ENCODE measurements at places on chromosomes 13 and 19.

DNA sequence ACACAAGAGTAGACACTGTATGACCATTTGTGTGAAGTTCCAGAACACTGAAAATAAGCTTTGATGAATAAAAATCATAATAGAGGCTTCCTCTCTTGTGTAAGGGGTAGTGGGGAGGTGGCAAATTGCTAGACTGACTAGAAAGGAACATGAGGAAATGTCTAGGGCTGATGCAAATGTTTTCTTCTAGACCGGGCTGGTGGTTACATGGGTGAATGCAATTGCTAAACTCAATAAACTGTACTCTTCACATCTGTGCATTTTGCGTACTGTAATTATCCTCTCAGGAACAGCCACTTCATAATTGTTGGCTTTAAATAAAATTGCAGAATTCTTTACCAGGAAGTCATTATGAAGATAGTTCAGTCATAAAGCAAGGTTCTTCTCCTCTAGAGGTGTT, 5.2 kb upstream of the KBTBD7 start:
- DNase-seq = no peak

GRCh38 chr13:25352230-25352629, 19.5 kb upstream of the ATP8A2 start:
- DNase-seq = no peak

GRCh38 chr13:29877456-29878078, 27.1 kb upstream of the UBL3 start:
- DNase-seq = no peak

- DNase-seq = no peak
Measured at GRCh38 chr13:50829226-50829625, 14.3 kb downstream of the DLEU7 start.

- DNase-seq = peak; percentile 68
Measured at GRCh38 chr19:39409208-39410016, 2.8 kb downstream of the ZFP36 start.

GRCh38 chr19:29623726-29624488, 17.8 kb downstream of the POP4 start:
- DNase-seq = no peak

GRCh38 chr13:46324976-46325375, 62.1 kb downstream of the RUBCNL start:
- no peak for DNase-seq

DNA sequence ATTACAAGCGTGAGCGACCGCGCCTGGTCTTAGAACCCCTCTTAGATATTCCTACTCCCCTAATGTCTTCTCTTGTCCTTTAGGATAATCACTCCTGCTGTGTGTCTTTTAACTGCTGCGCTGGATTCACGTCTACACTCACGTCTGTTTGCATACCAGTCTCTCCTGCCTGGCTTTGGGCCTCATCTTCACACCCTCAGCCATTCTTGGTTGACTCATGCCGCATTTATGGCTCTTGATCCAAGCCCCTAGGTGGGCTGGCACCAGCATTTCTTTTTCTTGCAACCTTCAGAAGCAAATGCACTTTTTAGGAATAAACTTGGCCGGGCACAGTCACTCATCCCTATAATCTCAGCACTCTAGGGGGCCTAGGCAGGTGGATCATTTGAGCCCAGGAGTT, 22.7 kb downstream of the MYO9B start:
- DNase-seq = no peak

GRCh38 chr13:75312884-75313520, 169.0 kb downstream of the TBC1D4 start:
- no peak for DNase-seq

- no peak for DNase-seq
Measured at GRCh38 chr19:49781394-49781793, 14.6 kb downstream of the AP2A1 start.

DNA sequence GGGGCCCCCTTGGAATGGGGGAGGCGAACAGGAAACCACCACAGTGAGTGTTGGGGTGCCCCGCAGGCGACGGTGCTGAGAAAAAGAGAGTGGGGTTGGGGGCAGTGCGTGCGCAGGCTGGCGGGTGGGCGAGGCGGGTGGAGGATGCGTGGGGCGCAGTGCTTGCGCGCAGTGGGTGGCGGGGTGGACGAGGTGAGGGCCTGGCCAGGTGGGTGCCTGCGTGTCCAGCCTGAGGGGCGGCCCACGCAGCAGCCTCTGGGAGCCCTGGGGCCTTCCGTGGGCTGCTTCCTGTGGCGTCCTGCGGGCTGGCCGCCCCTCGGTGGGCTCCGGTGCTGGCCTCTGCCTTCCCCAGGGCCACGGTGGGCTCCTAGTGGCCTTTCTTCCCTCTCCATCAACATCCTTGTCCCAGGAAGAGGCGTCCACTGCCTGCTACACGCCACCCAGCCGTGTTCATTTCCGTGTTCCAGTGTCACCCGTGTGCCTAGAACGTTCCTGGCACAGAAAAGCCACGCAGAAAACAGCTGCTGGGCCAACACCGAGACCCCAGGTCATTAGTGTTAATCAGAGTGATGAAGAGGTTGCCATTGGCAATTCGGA, 7.1 kb downstream of the ATP11A start:
- no peak for DNase-seq

GRCh38 chr13:34161931-34162543, 344.1 kb downstream of the RFC3 start:
- no peak for DNase-seq

DNA sequence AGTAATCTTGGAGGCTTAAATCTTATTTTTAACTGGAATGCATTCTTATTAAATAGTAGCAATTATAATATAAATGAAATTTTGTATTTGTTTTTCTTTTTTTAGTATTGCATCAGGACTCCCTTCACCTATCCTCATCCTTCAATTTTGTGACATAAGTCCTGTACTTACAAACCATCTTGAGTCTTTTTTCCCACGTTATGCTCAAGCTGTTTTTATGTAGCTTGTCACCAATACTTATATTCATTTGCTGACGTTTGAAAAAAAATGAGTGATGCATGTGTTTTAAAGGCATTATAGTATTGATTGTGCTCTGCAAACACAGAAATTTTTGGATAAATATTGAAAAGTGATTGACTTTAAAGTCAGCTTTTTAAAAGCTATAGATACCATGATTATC, 888 bp downstream of the GPR18 start:
- no peak for DNase-seq

- no peak for DNase-seq
Measured at GRCh38 chr19:38185562-38185961, 38.5 kb downstream of the DPF1 start.

GRCh38 chr13:40345149-40345514, 321.3 kb downstream of the FOXO1 start:
- no peak for DNase-seq

GRCh38 chr19:50924586-50924985, 13.4 kb upstream of the KLK4 start:
- no peak for DNase-seq

- no peak for DNase-seq
Measured at GRCh38 chr13:49395451-49395865, 48.4 kb downstream of the CAB39L start.

- no peak for DNase-seq
Measured at GRCh38 chr13:30346789-30347167, 39.4 kb upstream of the KATNAL1 start.

- no peak for DNase-seq
Measured at GRCh38 chr19:7989071-7989575, 16.3 kb downstream of the ELAVL1 start.

DNA sequence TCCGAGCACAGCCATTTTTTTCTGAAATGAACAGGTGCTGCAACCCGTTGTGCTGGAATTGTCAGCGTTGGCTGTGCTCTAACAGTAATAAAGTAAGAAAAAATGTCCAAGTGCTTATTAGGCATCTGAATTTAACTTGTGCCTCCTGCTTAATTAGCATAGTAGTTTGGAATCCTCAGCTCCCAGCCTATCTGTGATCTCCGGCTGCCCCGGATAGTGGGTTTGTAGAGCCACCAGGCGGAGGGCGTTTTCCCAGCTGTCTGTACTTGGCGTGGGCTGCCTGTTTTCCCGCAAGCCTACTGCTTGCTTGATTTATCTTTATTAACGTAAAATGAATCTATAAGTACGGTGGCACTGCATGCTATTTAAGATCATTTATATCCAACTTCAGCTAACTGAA, 137.9 kb downstream of the MTUS2 start:
- no peak for DNase-seq

DNA sequence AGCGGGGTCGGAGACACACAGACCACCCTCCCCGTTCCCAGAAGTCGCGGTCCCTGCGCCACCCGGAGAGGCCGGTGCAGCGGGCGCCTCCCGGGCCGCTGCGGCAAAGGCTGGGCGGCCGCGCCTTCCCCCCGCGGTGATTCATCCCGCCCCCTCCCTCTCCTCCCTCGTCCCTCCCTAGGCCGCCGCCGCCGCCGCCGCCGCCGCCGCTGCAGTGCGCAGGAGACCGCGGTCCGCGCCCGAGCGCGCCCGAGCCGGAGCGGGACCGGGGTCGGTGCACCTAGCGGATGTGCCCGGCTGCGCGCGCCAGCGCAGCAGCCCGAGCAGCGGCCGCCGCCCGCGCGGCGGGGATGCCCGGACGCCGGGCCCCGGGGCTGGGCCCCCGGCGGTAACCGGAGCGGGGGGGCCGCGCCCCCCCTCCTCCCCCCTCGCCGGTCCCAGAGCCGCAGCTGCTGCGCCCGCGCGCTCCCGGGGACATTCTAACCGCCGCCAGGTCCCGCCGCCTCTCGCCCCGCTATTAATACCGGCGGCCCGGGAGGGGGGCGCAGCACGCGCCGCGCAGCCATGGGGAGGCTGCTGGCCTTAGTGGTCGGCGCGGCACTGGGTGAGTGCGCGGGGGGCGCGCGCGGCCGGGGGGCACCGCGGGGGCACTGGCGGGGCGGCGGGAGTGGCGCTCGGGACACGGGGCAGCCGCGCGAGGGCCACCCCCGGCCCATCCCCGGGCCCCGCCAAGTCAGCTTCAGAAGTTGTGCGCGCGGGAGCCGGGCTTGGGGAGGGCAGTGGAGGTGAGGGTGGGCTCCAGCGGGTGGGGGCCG, at the start of gene SCN1B:
TSS of gene SCN1B (plus strand) at position 214 of the 815 bp plus-strand sequence. CDS start at position 565, 351 bp downstream.
- DNase-seq = peak; percentile 58

- no peak for DNase-seq
Measured at GRCh38 chr19:43847884-43848283, 20.8 kb downstream of the ZNF283 start.

DNA sequence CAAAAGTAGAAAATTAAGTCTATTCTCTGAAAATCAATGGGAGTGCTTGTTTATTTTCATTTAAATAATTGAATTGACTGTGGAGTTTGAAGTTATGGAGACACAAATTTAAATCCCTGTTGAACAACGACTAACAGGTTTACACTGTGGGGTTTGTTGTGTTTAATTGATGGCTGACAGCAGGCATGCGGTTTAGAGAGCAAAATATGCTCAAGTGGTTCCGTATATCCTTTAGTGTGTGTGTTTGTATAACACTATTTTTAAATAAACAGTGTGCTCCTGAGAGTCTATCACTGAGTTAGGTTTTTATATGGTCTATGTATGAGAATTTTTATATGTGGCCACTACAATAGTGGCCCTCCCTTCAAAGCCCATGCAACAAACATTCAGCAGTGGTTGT, 332.0 kb downstream of the GPC6 start:
- DNase-seq = no peak

GRCh38 chr19:10404888-10405820, 1.8 kb upstream of the CDC37 start:
- no peak for DNase-seq

- DNase-seq = no peak
Measured at GRCh38 chr13:51058461-51059167, 52.5 kb downstream of the C13orf42 start.

- DNase-seq = peak; percentile 32
Measured at GRCh38 chr19:48608798-48609263, 2.3 kb downstream of the SPACA4 start.

- no peak for DNase-seq
Measured at GRCh38 chr19:22617614-22618320, 16.4 kb upstream of the ZNF492 start.

- DNase-seq = no peak
Measured at GRCh38 chr19:14102756-14103155, 12.2 kb upstream of the SAMD1 start.

GRCh38 chr19:33279430-33280350, 22.6 kb downstream of the CEBPA start:
- no peak for DNase-seq

DNA sequence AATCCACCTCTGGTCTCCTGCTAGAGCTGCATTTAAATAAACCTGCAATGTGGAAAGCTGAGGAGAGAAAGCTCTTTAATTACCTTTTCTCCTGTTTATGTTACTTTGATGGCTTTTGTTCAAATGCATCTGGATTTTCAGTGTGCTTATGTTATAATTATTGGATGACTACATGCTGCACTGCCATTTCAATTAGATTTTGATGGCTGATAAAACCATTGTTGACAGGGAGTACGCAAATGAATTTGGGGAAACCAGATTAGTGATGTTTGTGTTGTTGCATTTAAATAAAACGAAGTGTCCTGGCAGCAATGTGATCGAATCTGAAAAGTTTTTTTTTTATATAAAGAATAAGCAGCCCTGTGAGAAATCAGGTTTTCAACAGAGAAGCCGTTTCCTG, 799.8 kb downstream of the DIAPH3 start:
- DNase-seq = no peak

DNA sequence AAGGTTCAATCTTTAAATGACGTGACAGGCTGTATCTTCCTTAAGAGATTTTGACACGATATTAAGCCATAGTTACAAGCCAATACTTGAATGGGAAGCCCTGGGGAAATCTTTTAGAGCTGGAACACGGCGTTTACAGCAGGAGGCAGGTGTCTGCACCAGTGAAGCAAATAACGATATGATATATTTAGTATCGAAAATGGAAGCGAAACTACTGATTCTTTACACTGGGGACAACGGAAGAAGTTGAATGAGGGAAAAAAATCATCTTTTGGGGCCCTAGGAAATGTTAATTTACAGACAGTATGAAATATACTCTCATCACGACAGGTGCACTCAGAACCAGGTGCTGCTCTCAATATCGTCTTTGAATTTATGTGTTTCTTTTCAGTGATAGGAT, 793.9 kb upstream of the PCDH20 start:
- no peak for DNase-seq

DNA sequence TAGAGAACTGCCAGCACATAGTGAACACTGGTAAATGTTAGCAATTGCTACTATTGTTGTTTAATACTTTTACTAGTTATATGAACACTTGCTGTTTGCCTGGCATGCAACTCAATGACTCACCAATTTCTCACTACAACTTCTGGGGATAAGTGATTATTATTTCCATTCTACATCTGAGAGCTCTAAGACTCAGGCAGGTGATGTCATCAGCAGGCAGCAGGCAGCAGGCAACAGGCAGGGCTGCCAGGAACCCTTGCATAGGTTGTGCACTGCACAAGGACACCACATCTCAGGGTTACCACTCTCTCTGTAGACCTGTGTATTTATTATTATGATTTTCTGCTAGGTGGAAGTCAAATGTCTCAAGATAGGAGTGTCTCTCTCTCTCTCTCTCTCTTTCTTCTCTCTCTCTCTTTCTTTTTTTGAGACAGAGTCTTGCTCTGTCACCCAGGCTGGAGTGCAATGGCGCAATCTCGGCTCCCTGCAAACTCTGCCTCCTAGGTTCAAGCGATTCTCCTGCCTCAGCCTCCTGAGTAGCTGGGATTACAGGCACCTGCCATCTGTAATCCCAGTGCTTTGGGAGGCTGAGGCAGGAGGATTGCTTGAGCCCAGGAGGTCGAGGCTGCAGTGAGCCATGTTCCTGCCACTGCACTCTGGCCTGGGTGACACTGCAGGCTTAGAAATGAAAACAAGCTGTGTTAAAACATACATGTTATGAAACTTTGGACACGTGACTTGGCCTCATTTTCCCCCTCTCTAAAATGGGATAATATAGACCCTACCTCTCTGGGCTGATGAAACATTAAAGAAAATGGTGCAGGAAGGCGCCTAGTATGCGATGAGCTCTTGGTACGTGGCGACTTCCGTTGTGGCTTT, 22.7 kb downstream of the HPN start:
- DNase-seq = no peak
